Skeletal muscle cell (primary cell): ENCODE measurements at places on chromosomes 7 and 10.

DNA sequence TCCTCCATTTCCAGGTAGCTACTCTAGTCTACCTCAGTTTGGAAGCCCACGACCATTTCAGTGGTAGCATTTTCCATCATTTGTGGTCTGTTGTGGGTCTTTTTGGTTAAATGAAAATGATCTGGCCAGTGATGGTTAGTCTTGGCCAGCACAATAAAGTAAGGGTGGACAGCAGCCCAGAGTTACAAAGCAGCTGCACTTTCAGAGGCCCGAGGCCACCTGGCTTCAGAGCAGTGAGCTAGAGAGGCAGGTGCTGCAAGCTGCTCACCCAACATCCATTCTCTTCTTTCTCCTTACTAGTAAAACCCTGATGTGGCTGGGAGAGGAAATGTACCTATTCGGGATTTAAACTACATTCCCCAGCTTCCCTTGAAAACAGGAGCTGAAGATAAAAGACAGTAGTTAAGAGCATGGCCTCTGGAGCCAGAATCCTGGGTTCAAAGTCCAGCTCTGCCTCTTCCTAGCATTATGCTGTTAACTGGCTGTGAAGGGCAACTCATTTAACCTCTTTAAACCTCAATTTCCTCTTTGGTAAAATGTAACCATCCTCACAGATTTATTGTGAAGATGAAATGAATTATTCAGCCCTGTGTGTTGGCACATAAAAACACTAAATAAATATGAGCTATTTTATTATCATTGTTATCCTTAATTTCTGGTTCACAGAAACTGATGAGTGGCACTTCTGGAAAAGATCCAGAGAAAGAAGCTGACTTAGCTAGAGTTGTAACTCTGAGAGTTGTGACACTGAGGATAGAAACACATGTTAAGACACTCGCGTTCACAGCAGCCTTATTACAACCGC, 517.4 kb downstream of the PARD3 start:
- DNase-seq, result no peak

DNA sequence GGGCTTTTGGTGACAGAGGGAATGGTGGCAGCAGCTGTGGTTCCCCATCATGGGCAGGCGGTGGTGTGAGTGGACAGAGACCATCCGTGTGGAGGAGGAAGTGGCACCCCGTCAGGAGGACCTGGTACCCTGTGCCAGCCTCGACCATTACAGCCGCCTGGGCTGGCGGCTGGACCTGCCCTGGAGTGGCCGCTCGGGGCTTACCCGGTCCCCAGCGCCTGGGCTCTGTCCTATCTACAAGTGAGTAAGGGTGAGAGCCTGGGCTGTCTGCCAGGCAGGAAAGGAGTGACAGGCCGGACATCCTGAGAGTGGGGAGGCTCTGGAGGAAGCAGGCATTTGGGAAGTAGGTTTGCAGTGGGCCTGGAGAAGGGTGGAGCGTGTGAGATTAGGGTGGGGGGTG, 2.9 kb upstream of the ZNF467 start:
- no peak for DNase-seq

GRCh38 chr7:27068259-27068658, 27.5 kb downstream of the HOXA1 start:
- no peak for DNase-seq

DNA sequence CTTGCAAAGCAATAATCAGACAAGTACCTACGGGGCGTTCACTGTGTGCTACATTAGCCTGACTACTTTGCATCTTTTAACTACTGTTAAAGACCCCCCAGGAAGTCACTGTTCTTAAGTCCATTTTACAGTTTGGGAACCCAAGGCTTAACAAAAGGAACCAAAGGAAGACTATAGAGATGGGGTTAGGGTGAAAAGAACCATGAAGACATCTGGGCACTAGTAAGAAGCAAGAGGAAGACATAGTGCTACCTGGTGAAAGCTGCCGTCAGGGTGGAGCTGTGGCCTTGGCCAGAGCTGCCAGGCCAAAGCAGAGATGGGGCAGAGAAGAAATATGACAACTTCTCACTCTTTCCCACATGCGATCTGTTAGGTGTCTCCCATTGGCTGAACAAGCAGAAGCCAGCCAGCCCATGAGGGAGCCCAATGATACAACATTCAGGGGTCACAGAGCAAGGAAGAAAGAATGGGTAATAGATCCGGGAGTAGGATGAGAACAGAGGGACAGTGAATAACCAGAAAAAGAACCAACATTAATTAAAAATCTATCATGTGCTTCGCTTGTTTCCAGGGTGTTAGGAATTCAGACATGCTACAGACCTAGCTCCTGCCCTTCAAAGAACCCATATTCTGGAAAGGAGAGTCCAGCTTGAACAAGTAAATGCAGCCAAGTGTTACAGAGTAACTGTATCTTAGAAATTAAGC, 85.4 kb downstream of the ARID5B start:
- DNase-seq, result no peak

DNA sequence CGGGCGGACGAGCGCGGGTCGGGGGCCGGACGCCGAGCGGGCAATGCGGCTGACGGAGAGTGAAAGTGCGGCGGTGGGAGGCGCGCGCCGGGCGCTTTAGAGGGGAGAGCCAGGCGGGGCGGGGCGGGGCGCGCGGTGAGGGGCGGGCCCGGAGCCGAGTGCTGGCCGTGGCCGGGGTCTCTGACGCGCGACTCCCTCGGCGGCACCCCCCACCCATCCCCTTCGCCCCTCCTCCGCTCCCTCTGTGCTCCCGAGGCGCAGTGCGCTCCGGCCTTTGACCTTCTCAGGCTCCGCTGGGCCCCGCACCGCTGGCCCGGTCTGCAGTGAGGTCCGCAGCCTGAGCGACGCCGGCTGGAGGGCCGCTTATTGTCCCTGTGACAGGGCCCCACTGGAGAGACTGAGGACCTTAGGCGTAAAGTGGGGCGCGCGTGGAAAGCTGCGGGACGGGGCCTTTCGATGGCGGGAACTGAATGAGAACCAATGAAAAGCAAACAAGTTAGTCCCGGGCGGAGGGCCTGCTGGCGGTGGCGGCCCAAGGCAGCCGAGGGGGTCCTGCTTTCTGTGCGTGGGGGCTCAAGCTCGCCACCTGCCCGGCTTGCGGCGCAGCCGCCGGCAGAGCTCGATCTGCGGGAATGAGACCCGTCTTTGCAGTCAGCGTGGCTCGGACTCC, at the start of gene CXCL12:
TSS of gene CXCL12 (minus strand) at position 72 of the 670 bp plus-strand sequence. CDS start 92 bp downstream, outside the sequence.
- DNase-seq, result no peak

DNA sequence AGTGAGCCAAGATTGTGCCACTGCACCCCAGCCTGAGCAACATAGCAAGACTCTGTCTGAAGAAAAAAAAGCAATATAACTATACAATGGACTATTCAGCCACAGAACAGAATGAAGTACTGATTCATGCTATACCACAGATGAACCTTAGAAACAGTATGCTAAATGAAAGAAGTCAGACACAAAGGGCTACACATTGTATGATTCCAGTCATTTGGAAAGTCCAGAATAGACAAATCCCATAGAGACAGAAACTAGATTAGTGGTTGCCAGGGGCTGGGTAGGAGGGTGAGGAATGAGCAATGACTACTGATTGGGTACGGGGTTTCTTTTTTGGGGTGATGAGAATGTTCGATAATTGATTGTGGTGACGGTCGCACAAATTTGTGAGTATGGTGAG, 9.6 kb upstream of the CFAP70 start:
- no peak for DNase-seq

DNA sequence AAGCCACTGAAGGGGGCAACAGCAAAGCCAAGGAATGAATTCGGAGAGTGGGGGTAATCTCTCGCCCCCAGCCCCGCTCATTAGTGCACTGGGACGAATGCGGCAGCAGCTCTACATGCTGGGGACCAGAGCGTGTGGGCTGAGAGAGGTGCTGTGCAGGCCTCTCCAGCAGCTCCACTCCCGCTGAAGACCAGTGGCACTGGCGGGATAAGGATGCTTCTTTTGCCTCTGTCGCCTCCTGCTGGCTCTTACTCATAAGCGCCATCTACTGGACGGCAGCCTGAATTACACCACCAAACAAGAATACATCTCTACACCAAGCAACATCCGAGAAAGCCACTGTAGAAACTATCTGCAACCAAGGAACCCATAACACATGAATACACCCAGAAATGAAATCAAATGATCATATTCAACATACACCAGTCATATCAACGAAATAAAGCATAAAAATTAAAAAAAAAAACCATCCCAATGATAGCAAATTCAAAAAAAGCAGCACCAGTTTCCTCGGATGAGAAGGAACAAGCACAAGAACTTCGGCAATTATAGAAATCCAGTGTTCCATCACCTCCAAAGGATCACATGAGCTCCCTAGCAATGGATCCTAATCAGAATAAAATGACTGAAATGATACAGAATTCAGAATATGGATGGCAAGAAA, 79.0 kb upstream of the TMEM168 start:
- DNase-seq, result no peak

DNA sequence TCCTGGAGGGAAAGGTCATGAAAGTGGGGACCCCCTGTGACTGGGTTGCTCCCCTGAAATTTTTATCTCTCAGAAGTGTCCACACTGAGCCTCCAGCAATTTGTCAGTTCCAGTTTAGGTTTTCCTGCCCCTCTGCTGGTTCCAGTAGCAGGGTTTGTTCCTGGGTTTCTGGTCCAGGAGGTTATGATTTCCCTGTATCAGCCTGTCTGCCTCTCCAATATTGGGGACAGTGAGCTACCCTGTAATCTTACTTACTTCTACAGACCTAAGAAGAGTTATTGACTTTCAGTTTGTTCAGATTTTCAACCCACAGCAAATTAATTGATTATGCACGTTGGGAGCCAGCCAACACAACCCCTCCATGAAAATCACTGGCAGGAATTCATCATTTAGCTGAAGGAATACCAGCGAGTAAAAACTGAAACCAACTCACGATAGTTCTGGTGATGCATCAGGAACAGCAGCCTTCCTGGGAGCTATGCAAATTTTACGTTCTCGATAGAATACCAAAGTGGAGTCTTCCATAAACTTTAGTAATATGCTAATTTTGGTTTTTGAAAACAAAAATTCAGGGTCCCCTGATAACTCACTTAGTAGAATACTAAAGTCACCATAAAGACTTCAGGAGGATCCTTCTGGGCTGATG, 31.3 kb upstream of the IL15RA start:
- no peak for DNase-seq

GRCh38 chr7:115676080-115676479, 354.5 kb downstream of the TFEC start:
- no peak for DNase-seq

DNA sequence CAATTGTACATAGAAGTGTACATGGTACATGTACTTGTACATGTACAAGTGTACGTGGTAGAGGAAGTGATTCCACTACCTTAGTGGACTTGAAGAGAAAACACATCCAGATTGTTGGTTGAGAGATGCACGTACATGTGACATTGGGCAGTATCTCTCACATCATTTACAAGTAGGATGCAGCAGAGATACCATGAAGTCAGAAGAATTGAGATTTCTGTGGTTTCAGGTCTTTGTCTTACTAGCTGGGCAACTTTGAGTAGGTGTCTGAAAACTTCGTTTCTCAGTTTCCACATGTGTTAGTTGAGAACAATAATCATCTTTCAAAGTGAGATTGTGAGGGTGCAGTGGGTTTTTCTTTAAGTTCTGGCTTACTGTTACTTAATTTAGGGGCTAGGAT, 21.5 kb downstream of the CLDN12 start:
- DNase-seq, result no peak

DNA sequence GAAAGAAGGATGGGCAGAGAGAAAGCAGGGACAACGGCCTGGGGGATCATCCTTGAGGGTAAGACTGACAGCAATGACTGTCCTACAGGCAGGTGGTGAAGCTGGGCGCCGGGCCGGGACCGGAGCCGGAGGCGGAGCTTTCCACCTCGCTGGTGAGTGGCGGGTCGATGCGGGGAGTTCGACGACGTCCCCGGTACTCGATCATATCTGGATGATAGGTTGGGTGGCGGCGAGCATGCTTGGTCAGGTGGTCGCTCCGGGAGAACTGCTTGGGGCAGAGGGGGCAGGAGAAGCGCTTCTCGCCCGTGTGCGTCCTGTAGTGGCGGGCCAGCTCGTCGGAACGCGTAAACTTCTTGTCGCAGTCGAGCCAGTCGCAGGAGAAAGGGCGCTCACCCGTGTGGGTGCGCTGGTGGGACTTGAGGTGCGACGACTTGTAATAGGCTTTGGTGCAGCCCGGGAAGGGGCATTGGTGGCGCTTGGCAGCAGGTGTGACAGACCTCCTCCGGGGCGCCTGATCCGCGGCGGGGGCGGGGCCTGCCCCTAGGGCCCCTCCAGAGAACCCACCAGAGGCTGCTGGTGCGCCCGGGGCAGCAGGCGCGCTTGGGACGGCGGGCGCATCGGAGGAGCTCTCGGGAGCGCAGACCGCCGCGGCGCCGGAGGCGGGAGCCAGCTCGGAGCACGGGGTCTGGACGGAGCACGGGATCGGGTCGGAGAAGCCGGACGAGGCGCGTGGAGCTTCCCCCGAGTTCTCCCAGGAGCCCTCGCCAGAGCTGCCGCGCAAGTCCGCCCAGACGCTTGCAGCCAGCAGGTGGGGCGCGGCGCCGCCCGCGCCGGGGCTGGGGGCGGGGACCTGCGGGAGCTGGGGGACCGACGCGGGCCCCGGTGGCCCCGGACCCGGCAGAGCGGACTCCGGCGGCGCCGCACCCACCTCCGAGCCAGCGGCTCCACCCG, 752 bp downstream of the KLF14 start:
- DNase-seq, result no peak

DNA sequence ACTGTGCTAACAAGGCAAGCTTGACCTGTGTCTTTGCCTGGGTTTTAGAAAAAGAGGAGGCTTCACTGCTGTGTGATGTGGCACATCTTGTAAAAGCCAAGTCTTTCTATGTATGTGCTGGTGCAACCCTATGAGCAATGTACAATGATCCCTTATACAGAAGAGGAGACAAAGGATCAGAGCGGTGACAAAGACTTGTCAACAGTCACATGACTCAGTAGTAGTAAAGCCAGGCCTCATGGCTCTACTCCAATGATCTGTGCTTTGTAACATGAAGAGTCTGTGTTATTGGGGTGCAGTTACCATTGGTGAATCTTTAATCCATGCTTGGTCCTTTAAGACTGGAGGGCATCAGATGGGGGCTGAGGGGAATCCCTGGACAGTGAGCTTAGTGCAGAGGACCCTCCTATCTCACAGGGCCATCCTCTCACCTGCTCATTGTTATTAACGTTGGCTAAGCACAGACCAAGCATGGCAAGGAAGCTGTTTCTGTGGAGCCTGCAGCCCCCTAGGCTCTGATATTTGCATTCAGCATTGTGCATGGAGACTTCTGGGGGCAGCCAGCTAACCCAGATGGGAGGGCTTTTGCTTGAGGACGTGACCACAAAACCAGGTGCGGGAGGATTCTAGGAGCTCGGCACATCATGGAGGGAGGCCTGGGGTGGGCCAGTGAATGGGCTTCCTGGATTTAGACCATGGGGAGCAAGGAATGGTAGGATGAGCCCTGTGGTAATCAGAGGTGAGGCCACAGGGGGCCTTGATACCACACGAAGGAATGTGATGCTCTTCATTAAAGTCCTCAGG, 308.8 kb upstream of the ZNF32 start:
- no peak for DNase-seq

DNA sequence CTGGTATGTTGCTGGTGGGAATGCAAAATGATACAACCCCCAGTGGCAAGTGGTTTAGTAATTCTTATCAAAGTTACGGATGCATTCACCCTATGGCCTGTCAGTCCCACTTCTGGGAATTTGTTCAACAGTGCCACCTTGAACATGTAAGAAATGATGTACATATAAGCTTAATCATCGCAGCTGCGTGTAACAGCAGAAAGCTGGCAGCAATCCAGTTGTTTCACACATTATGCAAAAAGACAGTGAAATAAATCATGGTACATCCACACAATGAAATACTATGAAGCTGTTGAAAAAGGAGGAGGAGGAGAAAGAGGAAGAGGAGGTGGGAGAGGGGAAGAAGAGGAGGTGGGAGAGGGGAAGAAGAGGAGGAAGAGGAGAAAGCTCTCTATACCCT, 76.2 kb upstream of the MYL10 start:
- DNase-seq, result no peak

- no peak for DNase-seq
These were observed 20.5 kb downstream of the PIP4K2A start for GRCh38 chr10:22693860-22694259.
